ENCODE measurements at places on chromosomes 16 and 17. TPM values are rescaled to one million over a fixed set of nuclear protein-coding genes. Genes with fewer than 3 reads are reported as not detected.
A peak's percentile ranks its signal among the peaks of the same experiment; 100 is the strongest.

DNA sequence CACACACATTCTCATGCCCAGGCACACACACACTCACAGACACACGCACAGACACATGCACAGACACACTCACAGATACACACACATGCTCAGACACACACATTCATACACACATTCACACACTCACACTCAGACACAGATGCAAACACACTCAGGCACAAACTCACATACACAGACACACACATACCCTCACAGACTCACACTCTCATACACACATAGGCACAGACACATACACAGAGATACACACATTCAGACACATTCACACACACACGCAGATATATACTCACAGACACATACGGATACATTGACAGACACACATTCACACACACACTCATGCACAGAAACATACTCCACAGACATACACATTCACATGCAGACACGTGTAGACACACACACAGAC lies 89.6 kb downstream of the RBFOX3 start:
- H3K36me3 ChIP-seq: no peaks in the 10 kb centered on the region
- peaks cover 42% of the 10 kb centered on the region for H3K27me3 ChIP-seq
- H3K4me1 ChIP-seq: no peaks in the 10 kb centered on the region
- DNase-seq: no peak

- H3K27ac ChIP-seq: no peak overlapping the region
- peaks cover 43% of the 10 kb centered on the region for H3K27me3 ChIP-seq
- no peak for DNase-seq
- peak overlapping the region; percentile 44 for H3K4me3 ChIP-seq
- H3K4me1 ChIP-seq: peaks cover 4% of the 10 kb centered on the region
- H3K36me3 ChIP-seq: no peaks in the 10 kb centered on the region
Measured at GRCh38 chr17:4584917-4585637, 748 bp downstream of the SMTNL2 start.

- no peak for DNase-seq
- no peak overlapping the region for H3K27ac ChIP-seq
- H3K4me3 ChIP-seq: no peak overlapping the region
Measured at GRCh38 chr17:8393470-8394231, 4.0 kb downstream of the RNF222 start.

Gene SLC13A2
- total RNA-seq: not detected

Gene FAM20A
- not detected for total RNA-seq
